ENCODE measurements at places on chromosomes 12 and 14.

DNA sequence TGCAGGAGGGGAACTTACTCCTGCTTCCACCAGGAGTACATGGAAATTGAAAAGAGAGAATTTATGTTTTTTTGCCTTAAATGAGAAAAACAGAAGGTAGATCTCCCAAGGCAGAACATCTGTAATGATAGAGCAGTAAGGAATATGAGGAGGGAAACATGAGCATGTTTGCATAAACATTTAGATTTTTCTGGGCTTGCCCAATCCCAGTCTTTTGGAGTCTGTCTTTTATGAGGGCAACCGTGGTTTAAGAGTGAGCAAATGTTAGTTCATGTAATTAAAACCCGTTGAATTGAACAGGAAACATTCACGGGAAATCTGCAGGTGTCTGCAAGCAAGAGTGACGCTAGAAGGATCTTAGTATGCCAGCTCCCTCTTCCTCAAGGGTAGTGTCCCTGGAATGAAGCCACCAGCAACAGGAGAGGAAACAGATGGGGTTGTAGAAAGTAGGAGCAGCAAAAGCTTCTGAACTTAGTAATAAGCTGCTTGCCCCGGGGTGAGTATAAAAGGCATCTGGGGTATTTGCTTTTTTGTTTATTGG is 79.3 kb downstream of the ARF6 start:
- DNase-seq, result peak; percentile 78

DNA sequence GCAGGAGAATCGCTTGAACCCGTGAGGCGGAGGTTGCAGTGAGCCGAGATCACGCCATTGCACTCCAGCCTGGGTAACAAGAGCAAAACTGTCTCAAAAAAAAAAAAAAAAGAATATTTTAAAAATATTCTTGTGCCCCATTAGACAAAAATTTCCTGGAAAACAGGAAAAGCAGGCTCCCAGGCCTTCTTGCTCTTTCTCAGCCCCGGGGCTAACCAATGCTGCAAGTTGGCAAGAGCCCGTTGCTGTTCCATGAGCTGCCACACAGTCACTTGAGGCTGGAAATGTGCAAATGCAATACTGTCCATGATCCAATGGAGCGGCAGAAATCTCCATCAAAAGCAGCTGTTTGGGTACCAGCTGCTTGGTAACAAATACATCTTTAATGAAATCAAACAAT is 994.7 kb downstream of the VRK1 start:
- no peak for DNase-seq

GRCh38 chr12:112978163-112979040 is at the start of gene OAS2:
Gene OAS2, plus strand, starts transcription at chr12:112978519. Its CDS starts 90 bp downstream, at chr12:112978609.
- no peak for DNase-seq

DNA sequence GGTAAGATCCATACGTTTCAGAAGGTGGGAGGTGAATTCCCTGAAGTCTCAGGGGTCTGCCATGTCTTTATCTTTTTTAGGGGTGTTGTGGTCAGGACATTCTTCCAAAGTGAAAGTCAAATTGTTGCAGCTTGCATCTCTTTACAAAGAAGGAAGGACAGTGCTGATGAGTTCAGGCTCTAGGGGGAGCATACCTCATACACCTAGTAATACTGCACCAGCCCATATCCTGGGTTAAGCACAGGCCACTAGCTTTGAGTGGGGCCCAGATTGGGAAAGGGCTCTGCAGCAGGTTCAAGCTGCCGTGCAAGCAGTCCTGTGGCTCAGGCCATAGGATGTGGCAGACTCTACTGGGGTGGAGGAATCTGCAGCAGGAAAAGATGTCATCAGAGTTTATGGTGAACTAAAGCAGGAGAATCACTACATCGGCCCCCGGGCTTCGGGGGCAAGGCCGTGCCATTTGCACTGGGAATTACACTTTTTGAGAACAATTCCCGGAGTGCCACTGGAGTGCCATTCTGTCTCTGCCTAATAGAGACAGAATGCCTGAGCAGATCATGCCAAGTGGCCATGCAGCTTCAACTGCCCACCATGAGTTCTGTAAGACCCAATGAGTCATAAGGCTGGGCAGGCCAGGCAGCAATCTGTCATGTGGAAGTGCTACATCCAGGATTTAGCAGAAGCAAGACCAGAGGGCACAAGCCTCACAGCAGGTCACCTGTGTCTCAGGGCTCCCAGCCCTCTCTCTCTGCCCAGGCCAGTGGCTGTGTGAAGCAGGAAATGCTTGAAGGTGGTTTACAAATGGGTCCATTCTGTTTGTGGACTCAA is 32.3 kb downstream of the DIO3 start:
- no peak for DNase-seq

DNA sequence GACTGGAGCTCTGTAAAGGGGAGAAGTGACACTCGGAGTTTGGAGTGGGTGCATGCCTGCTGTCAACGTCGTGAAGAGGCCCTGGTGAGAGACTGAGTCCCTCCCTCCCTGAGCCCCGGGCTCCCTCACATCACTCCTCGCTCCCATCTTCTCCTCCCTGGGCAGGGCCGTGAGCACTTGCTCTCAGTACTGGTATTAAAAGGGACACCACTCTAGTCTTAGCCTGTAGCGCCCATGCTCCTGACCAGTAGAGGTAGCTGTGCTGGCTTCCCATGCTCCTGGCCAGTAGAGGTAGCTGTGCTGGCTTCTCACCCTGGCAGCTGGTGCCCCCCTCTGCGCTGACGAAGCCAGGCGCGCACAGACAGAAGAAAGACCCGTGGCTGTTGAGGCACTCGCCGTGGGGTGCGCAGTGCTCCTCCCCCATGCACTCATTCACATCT is 14.7 kb downstream of the ISCA2 start:
- DNase-seq, result no peak

DNA sequence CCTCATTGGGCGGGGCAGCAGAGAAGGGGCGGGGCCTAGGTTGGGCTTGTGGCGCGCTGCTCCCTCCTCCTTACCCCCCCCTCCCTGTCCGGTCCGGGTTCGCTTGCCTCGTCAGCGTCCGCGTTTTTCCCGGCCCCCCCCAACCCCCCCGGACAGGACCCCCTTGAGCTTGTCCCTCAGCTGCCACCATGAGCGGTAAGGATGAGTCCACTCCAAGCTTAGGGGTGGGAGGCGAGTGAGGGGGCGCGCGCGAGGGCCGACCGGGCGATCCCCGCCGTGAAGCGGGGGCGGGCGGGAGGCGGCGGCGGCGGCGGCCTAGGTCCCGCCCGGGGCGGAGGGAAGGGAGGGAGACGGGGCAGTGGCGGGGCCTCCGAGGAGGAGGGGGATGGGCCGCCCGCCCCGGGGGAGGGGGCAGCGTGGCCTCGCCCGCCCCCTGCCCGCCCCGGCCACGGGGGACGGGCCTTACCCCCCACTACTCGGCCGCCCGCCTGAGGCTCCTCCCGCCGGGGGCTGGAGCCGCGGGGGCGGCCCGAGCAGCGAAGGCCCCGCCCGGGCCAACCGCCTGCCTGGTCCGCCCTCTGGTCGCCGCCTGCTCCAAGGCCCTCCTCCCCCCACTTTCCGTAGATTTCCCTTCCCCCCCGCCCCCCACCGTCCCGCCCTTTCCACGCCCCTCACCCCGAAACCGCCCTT is at the start of gene SP1:
Gene SP1, plus strand, starts transcription at position 73 of the 690 bp plus-strand sequence. Its CDS starts 116 bp downstream, at position 189.
- DNase-seq, result peak; percentile 76

GRCh38 chr12:124548854-124549378 is 18.5 kb downstream of the NCOR2 start:
- peak; percentile 48 for DNase-seq

GRCh38 chr14:70670992-70671651 is 29.4 kb downstream of the TTC9 start:
- no peak for DNase-seq

GRCh38 chr12:112341046-112341825 is 41.0 kb downstream of the HECTD4 start:
- DNase-seq, result peak; percentile 75

DNA sequence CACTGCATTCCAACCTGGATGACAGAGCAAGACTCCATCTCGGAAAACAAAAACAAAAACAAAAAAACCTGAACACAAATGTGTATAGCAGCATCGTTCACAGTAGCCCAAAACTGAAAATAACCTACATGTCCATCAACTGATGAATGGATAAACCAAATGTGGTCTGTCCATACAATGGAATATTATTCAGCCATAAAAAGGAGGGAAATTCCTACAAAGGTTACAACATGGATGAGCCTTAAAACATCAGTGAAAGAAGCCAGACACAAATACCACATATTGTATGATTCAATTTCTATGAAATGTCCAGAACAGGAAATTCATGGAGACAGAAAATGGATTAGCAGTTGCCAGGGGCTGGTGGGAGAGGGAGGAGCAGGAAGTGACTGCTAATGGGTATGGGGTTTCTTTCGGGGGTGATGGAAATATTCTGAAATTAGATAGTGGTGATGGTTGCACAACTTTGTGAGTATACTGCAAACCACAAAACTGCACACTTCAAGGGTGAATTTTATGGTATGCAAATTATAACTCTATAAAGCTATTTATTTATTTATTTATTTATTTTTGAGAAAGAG is 4.0 kb downstream of the MYL2 start:
- DNase-seq, result no peak

- peak; percentile 20 for DNase-seq
These were observed 2.2 kb downstream of the PAWR start for GRCh38 chr12:79688376-79689060.

DNA sequence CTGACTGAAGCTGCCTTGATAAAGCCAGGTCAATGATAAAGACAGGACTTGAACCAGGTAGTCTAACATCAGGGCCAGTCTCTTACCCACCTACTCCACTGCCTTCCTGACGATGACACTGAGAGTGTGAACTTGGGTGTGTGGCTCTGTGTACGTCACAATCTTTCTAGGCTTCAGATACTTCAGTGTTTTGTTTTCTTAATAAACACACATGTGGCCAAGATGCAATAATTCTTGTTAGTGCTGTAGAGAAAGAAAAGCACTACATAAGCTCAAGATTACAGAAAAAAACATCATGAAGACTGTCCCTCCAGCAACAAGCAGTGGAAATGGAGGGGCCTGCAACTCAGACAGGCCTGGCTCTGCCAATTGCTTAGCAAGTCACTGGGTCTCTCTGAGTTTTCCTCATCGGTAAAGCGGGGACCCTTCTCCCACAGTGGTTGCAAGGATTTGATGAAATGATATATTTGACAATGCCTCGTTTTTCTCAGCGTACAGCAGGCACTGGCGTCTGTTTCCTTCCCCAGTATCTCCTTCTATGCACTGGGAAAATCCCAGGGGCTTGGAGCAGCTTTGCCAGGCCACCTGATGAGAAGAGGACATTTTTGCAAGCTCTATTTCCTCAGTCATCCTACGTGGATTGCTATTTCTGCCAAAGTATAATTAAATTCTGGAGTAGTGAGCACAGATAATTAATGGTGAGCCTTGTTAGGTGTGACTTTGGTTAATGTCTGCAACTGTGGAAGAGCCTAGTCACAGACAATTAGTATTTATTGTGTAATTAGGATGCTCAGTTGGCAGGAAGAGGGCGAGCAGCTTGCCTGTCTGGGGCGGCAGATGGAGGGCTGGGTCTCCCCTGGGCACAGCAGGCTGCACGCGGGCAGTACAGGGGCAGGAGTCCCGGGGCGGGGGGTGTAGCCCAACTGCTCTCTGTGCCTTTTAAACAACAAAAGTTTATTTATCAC is 55.8 kb upstream of the CHGA start:
- DNase-seq, result peak; percentile 77

GRCh38 chr12:84336231-84336630 is 576.4 kb downstream of the SLC6A15 start:
- DNase-seq, result no peak

GRCh38 chr12:122452701-122453285 is 30.3 kb upstream of the CLIP1 start:
- DNase-seq, result no peak

- no peak for DNase-seq
These were observed 132.2 kb downstream of the ANO4 start for GRCh38 chr12:100926669-100927248.

- no peak for DNase-seq
These were observed 1.7 kb downstream of the DYNLL1 start for GRCh38 chr12:120497524-120498150.

GRCh38 chr14:100737526-100737925 is 10.8 kb downstream of the DLK1 start:
- no peak for DNase-seq

GRCh38 chr12:32110417-32110816 is 3.8 kb downstream of the BICD1 start:
- DNase-seq, result no peak

- no peak for DNase-seq
These were observed 46.6 kb upstream of the LTBP2 start for GRCh38 chr14:74658535-74659131.

DNA sequence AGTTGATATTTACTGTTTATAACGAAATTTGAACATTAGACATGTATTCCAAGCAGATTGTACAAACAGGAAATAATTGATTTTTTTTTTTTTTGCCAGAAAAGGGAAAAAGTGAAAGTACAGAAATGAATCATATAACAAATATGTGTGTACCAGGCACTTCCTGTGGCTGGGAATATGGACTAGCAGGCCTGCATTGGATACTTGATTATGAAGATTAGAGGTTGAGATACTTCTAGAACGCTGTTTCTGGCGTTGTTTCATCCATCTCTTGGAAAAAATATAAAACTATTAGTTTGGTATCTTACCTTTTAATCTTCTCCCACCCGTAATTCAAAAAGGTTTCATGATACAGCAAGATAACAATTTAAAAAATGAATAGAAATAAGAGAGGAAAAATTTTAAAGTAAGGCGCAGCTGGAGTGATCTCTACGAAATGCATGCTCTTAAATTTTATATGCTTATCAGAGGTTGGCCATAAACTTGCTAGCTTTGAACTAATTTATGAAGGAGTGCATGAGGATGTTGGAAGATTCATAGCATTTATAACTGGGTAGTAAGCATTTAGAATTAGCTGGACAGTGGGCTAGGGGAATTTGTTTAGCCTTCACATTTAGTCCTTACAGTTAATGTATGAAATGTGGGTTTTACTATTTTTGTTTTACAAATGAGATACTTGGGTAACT is 90.8 kb downstream of the AEBP2 start:
- no peak for DNase-seq

DNA sequence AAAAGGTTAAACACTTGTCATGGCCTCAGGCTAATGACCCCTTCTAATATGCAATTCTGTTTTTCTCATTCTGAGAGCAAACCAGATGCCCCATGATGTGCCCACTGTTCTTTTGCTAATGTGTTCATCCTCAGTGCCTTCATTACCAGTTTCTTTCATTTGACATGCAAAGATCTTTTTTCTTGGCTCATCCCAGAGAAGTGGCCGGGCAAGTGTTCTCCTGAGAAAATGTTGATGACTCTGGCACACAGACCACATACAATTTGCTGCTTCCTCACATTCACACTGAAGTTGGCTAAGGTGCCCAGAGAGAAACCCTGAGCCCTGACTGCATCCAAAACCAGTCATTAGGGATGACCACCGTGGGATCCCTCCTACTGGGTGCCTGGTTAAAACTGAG is 833.3 kb downstream of the DIO2 start:
- DNase-seq, result no peak

- DNase-seq, result peak; percentile 18
These were observed 914 bp upstream of the CCND2 start for GRCh38 chr12:4272424-4273272.

DNA sequence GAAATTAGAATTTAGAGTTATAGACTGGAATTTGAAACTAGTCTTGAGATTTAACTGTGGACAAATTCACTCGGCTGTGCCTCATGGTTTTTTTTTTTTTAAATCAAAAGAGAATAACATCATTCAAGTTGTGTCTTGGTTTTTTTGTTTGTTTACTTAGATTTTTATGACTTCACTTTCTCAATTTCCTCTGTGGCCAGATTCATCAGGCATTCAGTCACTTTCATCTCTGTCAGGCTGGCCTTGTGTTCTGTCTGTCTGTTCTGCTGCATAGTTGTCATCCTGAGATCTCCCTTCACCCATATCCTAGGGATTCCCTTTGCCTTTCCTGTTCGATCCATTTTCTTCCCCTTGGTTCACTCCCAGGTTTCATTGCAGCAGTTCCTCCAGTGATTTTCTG is 10.0 kb downstream of the MARK3 start:
- no peak for DNase-seq

Data from G401 (cell line).